Stimulated activated CD8-positive, alpha-beta memory T cell treated with anti-CD3 and anti-CD28 coated beads, Interleukin-12 subunit alpha, Interleukin-12 subunit beta, amount 100 ng/mL, for 1 hour (primary cell): ENCODE measurements at places on chromosomes 7 and 10.

- DNase-seq, result no peak
Measured at GRCh38 chr10:104802941-104803340, 161.9 kb downstream of the SORCS3 start.

GRCh38 chr10:46080886-46081285 lies 34.8 kb upstream of the MSMB start:
- DNase-seq, result no peak

DNA sequence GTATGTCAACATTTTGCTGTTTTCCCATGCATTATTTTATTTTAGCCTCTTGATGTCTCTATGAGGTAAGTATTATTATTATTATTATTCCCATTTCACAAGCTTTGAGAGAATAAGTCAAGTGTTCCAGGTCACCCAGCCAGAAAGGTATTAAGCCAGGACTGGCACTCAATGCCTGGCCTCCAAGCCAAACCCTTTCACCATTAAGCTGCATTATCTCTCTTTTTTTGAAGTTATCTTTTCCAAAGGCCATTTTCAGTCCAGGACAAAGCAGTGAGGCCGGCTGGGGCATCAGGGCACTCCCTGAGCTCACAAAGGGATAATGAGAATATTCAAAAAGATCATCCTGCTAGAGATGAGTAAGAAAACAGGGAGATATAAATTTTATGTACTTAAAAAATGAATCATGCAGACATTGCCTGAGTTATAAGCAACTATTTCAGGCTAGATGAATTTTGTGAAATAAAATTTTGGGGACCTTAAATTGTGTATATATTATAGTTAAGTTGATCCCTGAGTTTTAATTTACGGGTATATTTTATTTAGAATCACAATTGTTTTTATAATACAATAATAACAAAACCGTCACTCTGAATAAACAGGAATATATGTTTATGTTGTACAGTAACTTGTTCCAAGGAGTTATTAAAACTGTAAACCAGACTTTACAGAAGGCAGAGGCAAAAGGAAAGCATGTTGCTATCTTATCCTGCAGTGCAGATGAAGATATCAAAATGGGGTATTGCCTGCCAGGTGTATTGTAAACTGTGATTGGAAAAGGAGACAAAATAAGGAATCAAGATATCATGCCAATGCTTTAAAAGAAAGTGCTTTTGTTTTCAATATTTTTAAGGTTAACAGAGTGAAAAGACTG lies 51.3 kb upstream of the CAV2 start:
- no peak for DNase-seq

GRCh38 chr10:62554632-62555199 lies 180.5 kb downstream of the ZNF365 start:
- no peak for DNase-seq

- no peak for DNase-seq
Measured at GRCh38 chr7:28685242-28685643, 272.9 kb downstream of the TRIL start.

DNA sequence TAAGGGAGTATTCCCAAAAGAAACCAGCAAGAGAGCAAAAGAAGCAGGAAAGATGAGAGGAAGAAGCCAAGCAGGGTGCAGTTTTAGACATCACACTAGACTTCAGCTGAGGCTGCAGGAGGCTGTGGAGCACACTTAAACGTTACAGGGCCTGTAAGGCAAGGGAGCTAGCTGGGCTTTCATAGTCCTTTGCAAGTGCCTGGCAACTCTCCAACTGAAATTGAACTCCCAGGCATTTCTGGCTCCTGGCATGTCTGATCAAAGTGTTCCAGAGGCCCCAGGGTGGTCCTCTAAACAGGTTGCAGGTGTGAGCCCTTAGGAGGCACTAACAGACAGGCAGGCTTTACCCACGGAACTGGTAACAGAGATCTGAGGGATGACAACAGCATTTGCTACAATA lies 750.2 kb downstream of the XPNPEP1 start:
- no peak for DNase-seq

GRCh38 chr10:131079314-131079713 lies 232.2 kb downstream of the TCERG1L start:
- DNase-seq, result no peak

GRCh38 chr7:73343671-73344380 lies 15.9 kb downstream of the FKBP6 start:
- DNase-seq, result no peak

GRCh38 chr10:71769279-71769823 lies 4.0 kb downstream of the VSIR start:
- DNase-seq, result peak; percentile 35

GRCh38 chr7:132066761-132067171 lies 509.5 kb downstream of the PLXNA4 start:
- no peak for DNase-seq

DNA sequence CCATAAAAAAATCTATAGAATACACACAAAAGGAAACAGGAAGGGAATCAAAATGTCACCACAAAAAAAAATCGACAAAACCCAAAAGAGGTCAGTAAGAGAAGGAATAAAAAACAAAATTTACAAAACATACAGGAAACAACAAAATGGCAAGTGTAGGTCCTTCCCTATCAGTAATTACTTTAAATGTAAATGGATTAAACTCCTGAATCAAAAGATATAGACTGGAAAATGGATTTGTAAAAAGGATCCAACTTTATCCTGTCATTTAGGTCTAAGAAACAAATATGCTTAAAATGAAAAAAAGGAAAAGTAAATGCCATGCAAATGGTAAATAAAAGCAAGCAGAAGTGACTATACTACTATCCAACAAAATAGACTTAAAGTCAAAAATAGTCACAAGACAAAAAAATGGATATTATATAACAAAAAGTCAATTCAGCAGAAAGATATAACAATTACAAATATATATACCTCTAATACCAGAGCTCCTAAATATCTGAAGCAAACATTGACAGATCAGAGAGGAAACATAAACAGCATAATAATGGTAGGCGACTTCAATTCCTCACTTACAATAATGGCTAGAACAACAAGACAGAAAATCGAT lies 2.0 kb downstream of the OR13A1 start:
- DNase-seq, result no peak

DNA sequence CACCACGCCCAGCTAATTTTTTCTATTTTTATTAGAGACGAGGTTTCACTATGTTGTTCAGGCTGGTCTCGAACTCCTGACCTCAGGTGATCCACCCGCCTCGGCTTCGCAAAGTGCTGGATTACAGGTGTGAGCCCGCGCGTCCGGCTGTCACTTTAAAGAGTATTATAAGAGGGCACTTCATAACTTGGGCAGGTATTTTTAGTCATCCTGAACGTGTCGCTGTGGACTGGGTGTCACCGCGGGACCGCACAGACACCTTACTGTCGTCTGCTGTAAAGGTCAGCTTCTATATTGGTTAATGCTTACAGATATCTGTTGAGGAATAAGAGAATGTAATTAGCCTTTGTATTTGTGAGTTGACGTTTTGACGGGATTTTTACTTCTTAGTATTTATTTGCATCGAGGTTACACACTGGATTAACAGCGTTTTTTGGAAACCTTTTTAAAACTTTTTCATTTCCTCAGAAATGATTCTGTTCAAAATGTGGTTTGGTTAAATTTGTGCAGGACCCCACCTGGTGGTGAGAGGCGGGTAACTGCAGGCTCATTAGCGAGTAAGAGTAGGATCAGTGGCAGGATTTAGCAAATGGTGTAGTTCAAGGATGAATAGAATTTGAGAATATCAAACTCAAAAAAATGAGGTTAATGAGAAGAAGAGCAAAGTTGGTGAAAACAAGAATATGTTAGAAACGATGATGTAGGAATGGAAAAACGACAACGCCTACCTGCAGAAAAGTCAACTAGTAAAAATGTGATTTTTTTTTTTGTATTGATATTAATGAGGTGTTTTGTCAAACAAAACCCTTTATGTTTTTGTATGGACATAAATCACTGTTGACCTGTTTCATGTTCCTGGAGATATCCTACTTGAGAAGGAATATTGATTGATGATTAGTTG lies 3.2 kb downstream of the DNAJB6 start:
- DNase-seq, result peak; percentile 42

GRCh38 chr7:45001138-45001694 lies 1.2 kb downstream of the CCM2 start:
- DNase-seq, result peak; percentile 44

- DNase-seq, result no peak
Measured at GRCh38 chr10:79312601-79313187, 34.6 kb upstream of the PPIF start.

DNA sequence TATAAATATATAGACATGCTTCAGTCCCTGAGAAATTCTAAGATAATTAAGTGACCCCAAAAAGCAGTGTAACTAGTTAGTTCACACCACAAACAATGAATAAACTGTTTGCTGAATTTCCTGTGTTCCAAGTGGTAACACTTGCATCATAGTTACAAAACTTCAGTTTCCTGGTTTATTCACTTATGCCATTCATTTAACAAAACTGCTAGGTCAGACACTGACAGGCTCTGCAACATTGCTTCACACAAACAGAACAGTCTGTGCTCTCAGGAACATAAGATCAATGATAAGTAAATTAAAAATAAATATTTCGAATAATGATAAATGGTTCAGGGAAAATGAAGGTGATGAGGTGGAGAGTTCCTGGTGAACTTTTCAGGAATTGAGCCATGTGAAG lies 133.3 kb upstream of the NAMPT start:
- DNase-seq, result no peak

DNA sequence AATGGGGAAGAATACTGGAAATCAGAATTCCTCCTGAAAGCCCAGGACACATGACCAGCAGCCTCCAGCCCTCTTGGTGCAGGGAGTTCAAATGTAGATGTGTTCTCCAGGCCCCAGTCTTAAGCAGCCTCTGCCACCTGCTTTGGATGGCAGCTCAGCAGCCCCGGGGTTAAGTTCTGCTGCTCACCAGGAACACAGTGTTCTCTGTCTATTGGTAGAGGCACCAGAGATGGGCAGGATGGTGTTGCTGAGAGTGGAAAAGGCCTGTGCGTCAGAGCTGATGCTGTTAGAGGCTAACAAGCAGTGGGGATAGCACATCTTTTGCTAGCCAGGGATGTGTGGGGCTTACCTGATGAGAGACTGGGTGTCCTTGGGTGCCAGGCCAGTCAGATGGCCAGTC lies 56.8 kb downstream of the PAX2 start:
- no peak for DNase-seq

DNA sequence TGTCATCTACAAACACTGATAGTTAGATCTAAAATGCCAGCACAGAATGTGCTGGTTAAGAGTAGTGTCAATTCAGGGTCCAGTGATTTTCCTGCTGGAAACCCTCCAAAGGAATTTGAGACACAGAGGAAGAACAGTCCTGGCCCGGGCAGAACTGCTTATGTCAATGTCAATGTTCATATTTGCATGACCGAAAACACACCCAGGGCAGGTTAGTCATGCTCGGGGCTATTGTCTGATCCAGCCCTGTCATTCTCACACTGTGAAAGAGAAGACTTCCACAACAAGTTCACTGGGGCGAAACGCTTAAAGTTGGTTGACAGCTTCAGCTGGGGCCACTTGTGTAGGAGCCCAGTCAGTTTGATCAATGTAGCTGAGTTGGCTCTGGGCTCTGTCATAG lies 139.3 kb downstream of the C1GALT1 start:
- DNase-seq, result no peak

DNA sequence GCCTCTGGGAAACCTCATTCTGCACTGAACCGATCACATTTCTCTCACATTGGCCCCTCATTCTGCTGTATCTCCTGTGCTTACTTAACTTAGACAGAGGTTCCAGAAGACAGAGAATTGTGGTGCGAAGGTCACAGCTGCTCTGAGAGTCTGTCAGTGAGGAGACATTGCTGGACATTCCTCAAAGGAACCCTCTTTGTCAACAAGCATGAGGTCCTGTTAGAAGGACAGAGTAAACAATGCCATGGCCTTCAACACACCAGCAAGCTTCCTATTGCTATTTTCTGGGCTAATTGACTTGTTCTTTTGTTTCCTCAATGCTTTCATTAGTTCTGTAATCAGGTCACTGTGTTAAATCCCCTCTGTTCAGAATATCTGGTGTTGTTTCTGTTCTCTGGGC lies 109.3 kb upstream of the FZD8 start:
- no peak for DNase-seq

DNA sequence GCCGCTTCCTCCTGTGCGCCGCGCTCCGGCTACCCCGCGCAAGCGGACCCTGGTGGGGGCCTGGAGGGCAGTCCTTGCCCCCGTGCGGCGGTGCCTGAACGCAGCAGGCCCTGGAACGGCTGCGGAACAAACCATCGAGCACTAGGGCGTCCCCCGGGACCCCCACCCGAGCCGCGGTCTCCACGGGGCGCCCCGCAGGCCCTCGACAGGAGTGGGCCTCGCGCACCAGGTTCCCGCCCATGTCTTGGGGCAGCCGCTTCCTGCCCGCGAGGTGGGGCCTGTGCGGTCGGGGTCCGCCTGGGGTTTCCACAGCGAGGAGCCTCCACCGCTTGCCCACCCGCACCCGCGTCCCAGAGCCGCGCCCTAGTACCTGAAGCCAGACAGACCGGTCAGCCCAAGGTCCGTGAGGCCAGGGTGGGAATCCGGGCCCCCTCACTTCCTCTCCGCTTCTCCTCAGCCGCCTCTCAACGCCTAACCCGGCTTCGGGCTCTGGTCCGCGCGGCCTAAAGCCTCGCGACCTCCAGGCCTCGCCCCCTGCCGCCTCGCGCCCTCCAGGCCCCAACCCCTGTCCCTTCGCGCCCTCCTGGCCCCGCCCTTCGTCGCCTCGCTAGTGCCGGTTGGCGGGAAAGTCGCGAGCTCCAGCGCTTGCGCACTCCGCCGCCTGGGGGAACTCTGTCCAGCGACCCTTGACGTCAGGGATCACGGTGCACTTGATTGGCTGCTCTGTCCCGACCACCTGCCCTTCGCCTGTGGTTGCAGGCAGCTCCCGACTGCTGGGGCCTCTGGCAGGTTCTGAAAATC lies 7.0 kb upstream of the GBX1 start:
- DNase-seq, result no peak

DNA sequence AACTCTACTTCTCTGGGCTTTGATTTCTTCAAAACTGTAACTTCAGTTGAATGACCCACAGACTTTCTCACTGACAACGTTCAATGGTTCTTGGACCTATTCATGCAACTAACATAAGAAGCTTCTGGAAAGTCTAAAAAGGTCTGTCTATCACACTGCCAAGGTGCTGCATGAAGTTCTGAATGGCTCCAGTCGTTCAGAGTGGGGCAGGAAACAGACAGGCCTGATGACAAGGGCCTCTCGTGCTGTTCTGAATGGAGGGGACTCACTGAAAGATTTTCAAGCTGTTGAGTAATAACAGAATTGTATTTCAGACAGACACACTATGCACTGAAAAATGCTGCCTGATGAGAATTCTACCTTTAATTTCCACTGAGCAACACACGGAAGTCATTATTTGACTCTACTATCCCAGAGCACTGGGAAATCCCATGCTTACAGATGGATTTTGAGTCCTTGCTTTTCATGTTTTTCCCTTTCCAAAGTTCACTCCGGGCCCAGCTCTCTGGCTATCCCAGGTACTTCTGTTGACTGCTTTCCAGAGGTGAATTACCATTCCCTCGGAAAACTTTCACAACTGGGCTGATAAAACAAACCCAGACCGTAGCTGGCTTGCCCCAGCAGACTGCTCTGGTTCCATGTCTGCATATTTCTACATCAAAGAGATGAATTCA lies 204.9 kb upstream of the FRMD4A start:
- DNase-seq, result no peak
